ENCODE measurements at places on chromosomes 6 and 20.

DNA sequence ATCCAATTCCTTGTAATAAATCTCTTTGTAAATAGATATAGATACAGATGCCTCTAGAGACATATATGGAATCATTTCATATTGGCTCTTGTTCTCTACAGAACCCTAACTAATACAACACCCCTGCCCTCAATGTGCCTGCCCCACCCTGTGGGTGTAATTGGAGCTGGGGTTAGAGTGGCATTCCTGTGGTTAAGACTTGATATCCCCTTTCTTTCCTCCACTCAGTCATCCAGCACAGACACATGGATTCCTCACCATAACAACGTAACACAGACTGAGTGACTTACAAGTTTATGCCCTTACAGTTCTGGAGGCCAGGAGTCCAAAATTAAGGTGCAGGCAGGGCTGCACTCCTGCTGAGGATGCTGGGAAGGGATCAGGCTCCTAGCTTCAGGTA is 42.8 kb downstream of the C6orf118 start:
- DNase-seq, result no peak

DNA sequence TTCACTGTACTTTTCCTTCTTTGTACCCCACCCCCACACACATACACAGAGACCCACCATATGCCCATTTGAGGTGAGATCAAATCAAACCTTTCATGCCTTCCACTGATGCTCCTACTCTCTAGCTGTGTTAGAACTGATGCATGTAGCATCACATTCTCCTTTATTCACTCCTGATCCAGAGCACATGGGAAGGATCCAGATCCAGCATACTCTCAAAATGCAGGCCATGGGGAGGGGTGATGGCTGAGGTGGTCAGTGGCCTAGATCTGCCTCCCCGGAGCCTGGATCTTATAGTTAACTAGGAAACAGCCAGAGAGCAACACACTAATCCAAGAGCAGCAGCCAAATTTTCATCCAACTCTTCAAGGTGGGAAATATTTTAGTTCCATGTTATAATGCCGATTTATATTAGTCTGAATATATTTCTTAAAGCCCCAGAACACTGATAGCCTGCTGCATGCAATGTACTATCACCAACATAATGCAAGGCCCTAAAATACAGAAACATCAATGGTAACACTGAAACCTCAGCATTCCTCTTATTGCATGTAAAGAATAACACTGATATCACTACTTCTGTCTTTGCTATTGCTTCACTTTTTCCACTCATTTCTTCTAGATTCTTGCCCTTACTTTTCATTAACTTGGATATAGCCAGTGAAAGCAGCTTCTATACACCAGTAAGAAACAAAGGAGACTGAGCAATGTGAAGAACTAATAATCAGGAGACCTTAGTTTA is 126.8 kb upstream of the BEND6 start:
- DNase-seq, result no peak

DNA sequence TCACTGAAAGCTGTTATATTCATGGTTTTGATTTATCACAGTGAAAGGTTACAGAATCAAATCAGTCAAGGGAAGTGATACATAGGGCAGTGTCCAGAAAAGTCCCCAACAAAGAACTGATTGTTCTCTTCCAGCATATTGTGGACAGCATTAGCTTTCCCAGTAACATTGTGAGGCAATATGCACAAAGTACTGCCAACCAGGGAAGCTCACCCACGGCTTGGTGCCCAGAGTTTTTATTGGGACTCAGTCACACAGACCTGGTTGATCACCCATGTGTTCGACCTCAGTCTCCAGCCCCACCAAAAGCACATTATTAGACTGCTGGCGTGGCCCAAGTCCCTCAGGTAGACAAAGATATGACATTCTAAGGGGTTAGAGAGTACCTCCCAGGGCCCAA is 76.0 kb downstream of the LCA5 start:
- DNase-seq, result no peak

DNA sequence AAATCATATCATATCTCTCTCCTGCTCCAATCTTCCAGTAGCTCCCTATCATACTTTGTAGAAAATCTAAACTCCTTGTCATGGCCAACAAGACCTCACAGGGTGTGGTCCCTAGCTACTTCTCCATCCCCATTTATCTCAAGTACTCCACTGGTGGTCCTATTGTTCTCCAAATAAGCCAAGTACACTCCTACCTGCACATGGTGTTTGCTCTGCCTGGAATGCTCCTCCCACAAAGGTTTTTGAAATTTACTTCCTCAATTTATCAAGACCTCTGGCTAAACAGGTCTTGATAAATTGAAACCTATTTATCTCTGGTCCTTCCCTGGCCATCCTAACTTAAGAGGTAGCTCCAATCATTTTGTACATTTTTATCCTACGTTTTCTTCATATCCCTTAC is 12.1 kb downstream of the TMX4 start:
- DNase-seq, result no peak

- DNase-seq, result no peak
Measured at GRCh38 chr6:98639089-98639635, 195.2 kb upstream of the POU3F2 start.

DNA sequence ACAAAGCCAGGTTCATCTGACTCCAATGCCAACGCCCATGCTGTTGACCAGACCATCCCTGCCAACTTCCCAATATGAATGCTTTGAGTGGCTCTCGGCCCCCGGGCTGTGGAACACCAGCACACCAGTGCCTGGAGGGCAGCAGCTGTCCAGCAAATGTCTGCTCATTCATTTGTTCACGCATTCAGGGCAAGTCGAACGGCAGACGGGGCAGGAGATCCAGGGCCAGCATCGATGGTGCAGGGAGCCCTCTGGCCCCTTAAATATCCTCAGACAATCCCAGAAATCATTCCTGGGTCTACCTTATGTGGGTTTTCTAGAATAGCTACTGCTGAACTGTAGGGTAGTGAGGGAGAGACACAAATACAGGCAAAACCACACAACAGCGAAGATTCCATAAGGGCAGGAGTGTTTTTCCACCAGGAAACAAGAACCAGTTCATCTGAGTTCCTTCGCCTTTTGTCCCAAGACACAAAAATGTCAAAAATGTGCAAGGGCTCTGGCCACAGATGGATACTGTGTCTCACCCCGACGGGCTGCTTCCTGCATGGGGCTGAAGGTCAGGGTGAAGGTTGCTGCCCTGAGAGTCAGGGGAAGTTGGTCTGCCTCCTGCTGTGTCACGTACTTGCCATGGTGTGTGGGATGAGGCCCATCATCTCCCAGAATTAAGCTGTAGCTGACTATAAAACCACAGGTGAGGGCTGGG is 15.5 kb downstream of the RIPOR3 start:
- DNase-seq, result no peak

- no peak for DNase-seq
Measured at GRCh38 chr6:160756871-160757270, 54.8 kb downstream of the PLG start.

- no peak for DNase-seq
Measured at GRCh38 chr6:106510090-106510970, 119.0 kb downstream of the RTN4IP1 start.

- DNase-seq, result no peak
Measured at GRCh38 chr6:155026706-155027045, 31.6 kb downstream of the TIAM2 start.

- DNase-seq, result no peak
Measured at GRCh38 chr6:44000164-44000842, 126.9 kb downstream of the MRPL14 start.

- DNase-seq, result no peak
Measured at GRCh38 chr6:118335325-118335816, 212.7 kb upstream of the PLN start.

DNA sequence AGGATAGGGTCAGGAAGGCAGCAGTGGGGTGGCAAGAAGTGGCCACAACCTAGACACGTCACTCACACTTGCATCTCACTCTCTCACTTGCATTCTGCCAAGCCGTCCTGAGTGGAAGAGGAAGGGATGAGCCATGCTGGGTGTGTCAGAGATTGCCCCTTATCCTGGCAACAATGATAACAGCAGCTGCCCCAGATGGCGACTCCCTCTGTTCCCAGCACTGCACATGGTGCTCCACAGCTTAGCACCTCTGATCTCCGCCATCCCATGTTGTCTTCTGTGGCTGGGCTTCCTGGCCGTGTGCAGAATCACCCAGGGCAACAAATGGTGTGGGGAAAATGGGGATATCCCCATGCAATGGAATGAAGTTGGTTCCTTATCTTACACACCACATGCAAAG is 11.1 kb downstream of the KCNB1 start:
- DNase-seq, result no peak

GRCh38 chr6:114989279-114989964 is 646.6 kb upstream of the HS3ST5 start:
- no peak for DNase-seq

GRCh38 chr6:37244430-37245310 is 12.9 kb upstream of the TBC1D22B start:
- DNase-seq, result peak; percentile 100

DNA sequence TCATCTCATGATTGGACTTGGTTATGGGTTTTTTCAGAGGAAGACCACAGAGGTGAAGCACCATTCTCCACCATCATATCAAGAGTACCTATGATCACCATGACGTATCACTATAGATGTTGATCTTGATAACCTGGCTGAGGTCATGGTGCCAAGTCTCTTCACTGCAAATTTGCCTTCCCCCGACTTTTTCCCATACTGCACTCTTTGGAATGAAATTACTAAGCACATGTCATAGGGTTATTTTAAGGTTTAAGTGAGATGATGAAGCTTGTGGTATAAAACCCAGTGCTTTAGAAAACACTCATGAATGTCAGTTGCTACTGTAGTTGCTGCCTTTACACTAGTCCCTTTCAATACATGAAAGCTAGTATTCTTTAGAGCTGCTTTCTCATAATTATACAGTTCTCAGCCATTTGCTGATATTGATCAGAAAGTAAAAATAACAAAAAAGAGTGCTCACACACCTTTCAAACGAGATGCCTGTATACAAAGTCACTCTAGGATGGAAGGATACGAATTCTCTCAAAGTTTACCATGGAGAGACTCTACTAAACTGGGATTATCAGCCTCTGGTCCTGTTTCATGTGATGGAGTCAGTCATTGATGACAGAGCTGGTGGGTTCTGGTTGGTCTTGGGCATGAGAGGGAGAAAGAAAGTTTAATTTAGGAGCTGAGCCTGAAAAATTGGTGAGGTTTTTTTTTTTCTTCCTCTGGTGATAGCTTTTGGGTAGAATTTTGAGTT is 228.1 kb downstream of the PRL start:
- DNase-seq, result no peak

- no peak for DNase-seq
Measured at GRCh38 chr6:17856306-17856705, 131.1 kb downstream of the KIF13A start.

All from BJ (cell line).